Osteoblast (primary cell): ENCODE measurements at places on chromosomes 1 and 21. TPM values are rescaled to one million over a fixed set of nuclear protein-coding genes. Genes with fewer than 3 reads are reported as not detected.

DNA sequence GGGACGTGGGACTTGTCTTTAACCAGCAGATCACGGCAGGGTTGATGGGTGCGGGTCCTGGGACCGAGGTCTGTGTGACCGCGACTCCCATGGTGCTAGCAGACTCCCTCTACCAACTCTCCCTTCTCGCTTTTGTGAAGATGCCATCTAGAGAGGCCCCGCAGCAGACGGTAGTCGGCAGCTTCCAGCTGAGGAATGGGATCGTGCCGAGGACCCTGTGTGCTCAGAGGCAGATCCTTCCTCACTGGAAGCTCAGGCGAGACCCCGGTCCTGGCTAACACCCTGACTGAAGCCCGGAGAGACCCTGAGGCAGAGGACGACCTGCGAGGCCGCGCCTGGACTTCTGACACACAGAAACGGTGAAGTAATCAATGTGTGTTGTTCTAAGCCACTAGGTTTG lies 12.5 kb upstream of the SPATC1L start:
- H3K27me3 ChIP-seq: no peaks in the 10 kb centered on the region
- H3K4me1 ChIP-seq: no peaks in the 10 kb centered on the region
- H3K36me3 ChIP-seq: peaks cover 22% of the 10 kb centered on the region
- H3K4me3 ChIP-seq: no peak overlapping the region

DNA sequence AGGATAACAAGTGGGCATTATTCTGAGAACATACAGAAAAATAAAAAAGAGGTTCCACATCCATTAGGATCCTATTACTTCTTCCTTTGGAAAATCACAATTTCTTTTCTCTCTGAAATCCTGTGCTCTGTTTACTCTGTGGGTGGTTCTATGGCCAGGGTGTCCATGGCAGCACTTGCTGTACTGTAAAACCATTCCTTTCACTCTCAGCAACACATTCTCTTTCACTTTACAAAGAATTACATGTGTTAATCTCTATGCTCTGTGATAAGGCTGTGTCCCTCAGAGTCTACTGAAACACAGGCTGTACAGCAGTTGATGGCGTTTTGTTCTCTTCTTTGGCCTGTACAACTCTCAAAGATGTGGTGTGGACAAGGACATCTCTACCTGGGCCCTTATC lies 524.1 kb downstream of the PTBP2 start:
- peaks cover 14% of the 10 kb centered on the region for H3K4me1 ChIP-seq
- no peaks in the 10 kb centered on the region for H3K27me3 ChIP-seq
- no peaks in the 10 kb centered on the region for H3K36me3 ChIP-seq
- peak overlapping the region; percentile 53 for H3K4me3 ChIP-seq
- no peak for DNase-seq

DNA sequence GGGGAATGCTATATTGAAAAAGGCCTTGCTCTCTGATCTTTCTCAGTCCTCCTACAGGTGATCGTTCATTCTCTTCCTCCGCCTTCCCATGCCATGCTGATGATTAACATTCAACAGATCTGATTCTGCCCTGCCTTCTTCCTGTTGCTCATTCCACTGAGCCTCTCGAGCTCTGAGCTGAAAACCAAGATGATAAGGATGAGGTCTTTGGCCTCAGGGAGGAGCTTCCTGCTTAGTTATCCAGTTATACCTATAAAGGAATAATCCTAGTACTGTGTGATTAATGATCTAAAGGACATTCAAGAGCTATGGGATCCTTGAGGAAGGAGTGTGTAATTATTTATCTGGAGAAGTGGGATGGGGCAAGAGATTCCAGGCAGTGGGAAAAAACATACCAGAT lies 25.2 kb upstream of the MAP3K7CL start:
- no peak for DNase-seq
- H3K27ac ChIP-seq: peak overlapping the region; percentile 5
- no peak overlapping the region for H3K4me3 ChIP-seq
- H3K27me3 ChIP-seq: no peaks in the 10 kb centered on the region

- no peak overlapping the region for H3K27ac ChIP-seq
- peaks cover 6% of the 10 kb centered on the region for H3K4me1 ChIP-seq
- H3K4me3 ChIP-seq: no peak overlapping the region
- peaks cover 4% of the 10 kb centered on the region for H3K36me3 ChIP-seq
- no peaks in the 10 kb centered on the region for H3K27me3 ChIP-seq
Observed at GRCh38 chr1:180860535-180860934, 52.2 kb upstream of the KIAA1614 start.

- no peaks in the 10 kb centered on the region for H3K27me3 ChIP-seq
- no peaks in the 10 kb centered on the region for H3K36me3 ChIP-seq
- no peak overlapping the region for H3K27ac ChIP-seq
- H3K4me1 ChIP-seq: no peaks in the 10 kb centered on the region
- no peak overlapping the region for H3K4me3 ChIP-seq
Observed at GRCh38 chr1:87252406-87252805, 76.3 kb upstream of the LMO4 start.

The FAM177B gene
- total RNA-seq: not detected in 2 replicates

The ZNF648 gene
- not detected in 2 replicates for total RNA-seq

DNA sequence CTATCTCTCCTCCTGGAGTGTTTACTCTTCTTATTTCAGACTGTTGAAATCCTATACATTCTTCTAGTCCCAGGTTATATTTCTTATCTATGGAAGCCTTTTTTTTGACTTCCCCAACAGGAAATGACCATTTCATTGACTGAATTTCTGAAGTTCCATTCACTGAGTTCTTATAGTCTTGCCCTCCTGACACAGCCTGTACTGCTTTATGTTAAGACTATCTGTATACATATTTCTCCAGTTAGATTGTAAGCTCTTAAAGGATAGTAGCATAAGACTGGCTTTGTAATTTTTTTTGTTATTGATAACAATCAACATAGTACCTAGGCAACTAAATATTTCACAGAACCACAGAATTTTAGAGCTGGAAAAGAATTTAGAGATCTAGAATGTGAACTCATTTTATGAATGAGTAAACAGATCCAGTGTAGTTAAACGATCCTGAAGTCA lies 14.9 kb upstream of the MACF1 start:
- no peaks in the 10 kb centered on the region for H3K27me3 ChIP-seq
- H3K27ac ChIP-seq: peak overlapping the region; percentile 96
- no peaks in the 10 kb centered on the region for H3K36me3 ChIP-seq

DNA sequence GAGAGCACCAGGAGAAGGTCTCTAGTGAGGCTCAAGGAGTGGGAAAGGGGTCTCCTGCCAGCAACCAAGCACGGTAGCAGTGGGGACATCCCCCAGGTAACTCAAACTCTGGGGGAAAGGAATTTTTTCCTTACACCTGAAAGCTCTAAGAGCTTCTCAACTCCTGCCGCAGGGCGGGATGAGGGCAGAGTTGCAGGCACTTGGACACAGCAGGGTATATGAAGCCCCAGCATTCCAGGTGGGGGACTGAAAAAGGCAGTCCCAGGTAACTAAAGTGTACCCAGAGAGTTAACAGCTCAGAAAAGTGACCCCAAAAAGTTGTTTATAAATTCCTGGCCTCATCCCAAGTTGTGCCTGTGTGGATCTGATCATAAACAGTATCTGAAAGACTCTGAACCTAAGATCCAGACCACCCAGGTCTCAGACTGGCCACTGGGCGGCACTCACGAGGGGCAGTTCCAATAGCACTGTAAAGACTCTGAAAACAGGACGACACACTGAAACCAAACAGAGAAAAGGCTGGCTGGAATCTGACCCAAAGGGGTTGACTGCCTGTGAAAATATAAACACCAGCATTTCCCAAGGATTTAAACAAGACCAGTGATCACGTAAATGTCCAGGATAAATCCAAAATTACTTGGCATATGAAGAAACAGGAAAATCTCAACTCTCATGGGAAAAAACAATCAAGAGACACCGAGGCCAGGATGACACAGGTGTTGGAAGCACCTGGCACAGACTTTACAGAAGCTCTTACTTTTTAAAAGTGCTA lies 47.5 kb downstream of the HSF2BP start:
- H3K27ac ChIP-seq: no peak overlapping the region
- H3K27me3 ChIP-seq: no peaks in the 10 kb centered on the region
- no peaks in the 10 kb centered on the region for H3K36me3 ChIP-seq
- peaks cover 34% of the 10 kb centered on the region for H3K4me1 ChIP-seq

GRCh38 chr1:56939209-56939608 lies 26.6 kb downstream of the C8B start:
- no peak for DNase-seq
- H3K27ac ChIP-seq: no peak overlapping the region
- H3K36me3 ChIP-seq: no peaks in the 10 kb centered on the region
- no peak overlapping the region for H3K4me3 ChIP-seq

DNA sequence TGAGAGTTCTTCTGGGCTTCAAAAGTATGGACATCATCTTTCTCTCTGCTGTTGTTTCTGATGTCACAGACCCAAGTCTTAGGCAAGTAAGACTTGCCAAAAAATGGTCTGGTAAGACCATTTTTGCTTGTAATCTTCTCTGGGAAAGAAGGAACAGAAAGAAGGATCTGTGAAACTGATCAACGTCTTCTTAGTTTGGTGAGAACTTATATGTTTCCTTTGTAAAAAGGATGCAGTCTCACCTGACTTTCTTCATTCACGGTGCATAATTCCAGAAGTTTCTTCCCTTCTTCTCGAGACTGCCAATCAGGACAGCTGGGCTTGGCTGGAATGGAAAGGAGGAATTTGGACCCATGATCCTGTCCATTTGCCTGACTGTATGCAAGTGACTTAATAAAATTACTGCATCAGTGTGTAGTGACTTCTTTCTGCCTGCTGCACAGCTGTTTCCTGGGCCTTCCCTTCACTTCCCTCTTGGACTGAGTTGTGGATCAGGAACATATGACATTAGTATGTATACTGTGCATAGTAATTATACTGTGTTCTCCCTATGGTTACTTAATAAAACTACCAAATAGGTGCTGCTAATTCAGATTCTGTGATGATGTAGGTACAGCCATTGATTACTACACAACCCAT lies 7.6 kb upstream of the DENND1B start:
- peak overlapping the region; percentile 53 for H3K27ac ChIP-seq
- peak; percentile 63 for DNase-seq
- H3K4me3 ChIP-seq: no peak overlapping the region
- no peaks in the 10 kb centered on the region for H3K36me3 ChIP-seq
- no peaks in the 10 kb centered on the region for H3K27me3 ChIP-seq

The PRMT2 gene
- total RNA-seq: 134 and 136 TPM in 2 replicates

The TAS1R3 gene
- under 0.01 TPM in 2 replicates for total RNA-seq

GRCh38 chr1:86991549-86992186 lies 77.2 kb downstream of the HS2ST1 start:
- peaks cover 11% of the 10 kb centered on the region for H3K4me1 ChIP-seq
- H3K27ac ChIP-seq: no peak overlapping the region
- no peaks in the 10 kb centered on the region for H3K27me3 ChIP-seq
- H3K4me3 ChIP-seq: no peak overlapping the region

The TAS1R2 gene
- not detected in 2 replicates for total RNA-seq

DNA sequence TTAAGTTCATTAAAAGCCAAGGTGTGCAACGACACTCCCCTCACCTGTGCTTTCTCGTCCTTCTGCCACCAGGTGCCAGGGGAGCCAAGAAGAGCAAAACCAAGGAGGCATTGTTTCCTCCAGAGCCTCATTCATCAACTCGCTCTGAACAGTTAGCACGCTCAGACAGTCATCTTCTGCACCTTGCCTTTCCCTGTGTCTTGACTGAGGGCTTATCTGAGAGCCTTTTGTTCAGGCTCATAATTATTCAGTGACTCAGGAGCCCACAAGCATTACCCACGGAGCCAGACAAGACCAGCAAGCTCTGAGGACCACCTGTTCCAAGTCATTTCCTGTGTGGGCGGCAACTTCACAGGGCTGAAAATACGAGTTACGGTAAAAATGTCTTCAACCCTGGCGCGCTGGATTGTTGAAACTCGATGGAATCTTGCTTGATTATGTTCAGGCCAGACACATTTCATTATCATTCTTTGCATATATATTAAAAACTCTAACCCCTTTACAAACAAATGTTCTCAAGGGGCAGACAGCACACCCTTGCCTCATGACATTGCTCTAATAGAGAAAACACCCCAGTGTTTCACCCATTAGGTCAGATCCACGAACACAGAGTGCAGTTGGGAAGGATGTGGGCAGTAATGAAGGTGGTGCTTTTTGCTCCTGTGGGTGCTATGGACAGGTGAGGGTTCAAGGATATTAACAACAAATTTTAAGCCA lies 89.7 kb upstream of the RUNX1 start:
- H3K4me3 ChIP-seq: no peak overlapping the region
- peak overlapping the region; percentile 42 for H3K27ac ChIP-seq
- DNase-seq: peak; percentile 75
- H3K27me3 ChIP-seq: no peaks in the 10 kb centered on the region
- H3K4me1 ChIP-seq: peaks cover 25% of the 10 kb centered on the region
- no peaks in the 10 kb centered on the region for H3K36me3 ChIP-seq

GRCh38 chr1:43452789-43453441 lies 816 bp downstream of the HYI start:
- peak overlapping the region; percentile 71 for H3K4me3 ChIP-seq
- H3K27ac ChIP-seq: peak overlapping the region; percentile 50
- H3K4me1 ChIP-seq: peaks cover 11% of the 10 kb centered on the region
- H3K27me3 ChIP-seq: no peaks in the 10 kb centered on the region

GRCh38 chr21:34807146-34807880 lies 138.5 kb downstream of the CLIC6 start:
- H3K4me1 ChIP-seq: peaks cover 55% of the 10 kb centered on the region
- peak; percentile 69 for DNase-seq
- H3K4me3 ChIP-seq: peak overlapping the region; percentile 44
- H3K27ac ChIP-seq: peak overlapping the region; percentile 100
- H3K36me3 ChIP-seq: peaks cover 49% of the 10 kb centered on the region

The SPRR2E gene
- not detected in 2 replicates for total RNA-seq

GRCh38 chr21:37799211-37800056 lies 116.8 kb downstream of the KCNJ6 start:
- no peak overlapping the region for H3K27ac ChIP-seq
- peaks cover 9% of the 10 kb centered on the region for H3K4me1 ChIP-seq
- H3K36me3 ChIP-seq: no peaks in the 10 kb centered on the region
- no peak overlapping the region for H3K4me3 ChIP-seq

DNA sequence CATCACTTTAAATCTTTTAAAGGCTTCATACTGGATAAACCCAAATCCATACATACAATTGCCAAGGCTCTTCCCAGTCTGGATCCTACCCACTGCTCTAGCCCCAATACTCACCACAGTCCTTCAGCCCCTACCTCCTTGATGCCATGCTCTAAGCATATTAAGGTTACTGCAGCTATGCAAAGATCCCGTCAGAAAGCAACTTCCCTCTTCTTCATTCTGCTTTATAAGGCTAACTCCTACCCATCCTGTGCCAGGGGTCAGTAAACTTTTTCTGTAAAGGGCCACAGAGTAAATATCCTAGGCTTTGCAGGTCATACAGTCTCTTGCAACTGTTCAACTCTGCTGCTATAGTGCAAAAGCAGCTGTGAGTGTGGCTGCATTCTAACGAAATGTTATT lies 34.3 kb upstream of the MTF1 start:
- peaks cover 5% of the 10 kb centered on the region for H3K4me1 ChIP-seq
- H3K36me3 ChIP-seq: peaks cover 23% of the 10 kb centered on the region
- no peak for DNase-seq

The C1QB gene
- 0.72 TPM in 1 of 2 replicates, not detected in the other for total RNA-seq

DNA sequence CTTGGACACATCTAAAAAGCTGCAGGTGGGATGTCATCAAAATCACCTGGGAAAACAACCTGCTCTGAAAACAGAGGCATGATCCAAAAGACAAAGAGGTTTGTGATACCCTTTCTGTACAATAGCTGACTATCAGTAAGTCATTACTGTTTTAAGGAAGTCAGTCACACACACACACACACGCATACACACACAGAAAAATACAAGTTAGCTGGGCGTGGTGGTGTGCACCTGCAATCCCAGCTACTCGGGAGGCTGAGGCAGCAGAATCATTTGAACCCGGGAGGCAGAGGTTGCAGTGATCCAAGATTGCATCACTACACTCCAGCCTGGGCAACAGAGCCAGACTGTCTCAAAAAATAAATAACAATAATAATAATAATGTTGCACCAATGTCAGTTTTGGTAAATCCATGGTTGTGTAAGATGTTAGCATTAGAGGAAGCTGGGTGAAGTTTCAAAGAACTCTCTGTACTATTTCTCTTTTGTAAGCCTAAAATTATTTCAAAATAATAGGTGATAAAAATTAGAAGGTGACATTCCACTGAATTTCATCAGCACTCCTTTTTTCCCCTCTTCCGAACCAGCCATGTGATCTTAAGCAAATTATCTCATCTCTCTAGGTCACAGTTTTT lies 9.9 kb upstream of the HLCS start:
- H3K4me3 ChIP-seq: no peak overlapping the region
- H3K27ac ChIP-seq: no peak overlapping the region
- DNase-seq: no peak
